ENCODE measurements at places on chromosomes 3 and 15. TPM values are rescaled to one million over a fixed set of nuclear protein-coding genes. Genes with fewer than 3 reads are reported as not detected.
A peak's percentile ranks its signal among the peaks of the same experiment; 100 is the strongest.

GRCh38 chr3:60552581-60552980 is 698.7 kb downstream of the FHIT start:
- no peak overlapping the region for H3K4me3 ChIP-seq
- H3K36me3 ChIP-seq: no peaks in the 10 kb centered on the region
- H3K4me1 ChIP-seq: no peaks in the 10 kb centered on the region
- no peaks in the 10 kb centered on the region for H3K27me3 ChIP-seq

- peaks cover 23% of the 10 kb centered on the region for H3K4me1 ChIP-seq
- no peak overlapping the region for H3K4me3 ChIP-seq
- H3K27me3 ChIP-seq: no peaks in the 10 kb centered on the region
- no peak overlapping the region for H3K27ac ChIP-seq
- DNase-seq: no peak
Observed at GRCh38 chr3:49013113-49013737, 5.2 kb downstream of the DALRD3 start.

The LRRC58 gene
- total RNA-seq: 39.0 TPM

The MYO5C gene
- total RNA-seq: 2.6 TPM

GRCh38 chr3:189122526-189123205 is 49.1 kb upstream of the TPRG1 start:
- no peaks in the 10 kb centered on the region for H3K36me3 ChIP-seq
- H3K27ac ChIP-seq: peak overlapping the region; percentile 76
- H3K4me3 ChIP-seq: no peak overlapping the region
- H3K4me1 ChIP-seq: peaks cover 37% of the 10 kb centered on the region
- H3K27me3 ChIP-seq: no peaks in the 10 kb centered on the region

- H3K27me3 ChIP-seq: no peaks in the 10 kb centered on the region
- H3K4me3 ChIP-seq: no peak overlapping the region
- no peaks in the 10 kb centered on the region for H3K36me3 ChIP-seq
- no peak overlapping the region for H3K27ac ChIP-seq
- peak; percentile 43 for DNase-seq
Observed at GRCh38 chr15:38005953-38006808, 71.7 kb downstream of the TMCO5A start.

- peaks cover 64% of the 10 kb centered on the region for H3K4me1 ChIP-seq
- DNase-seq: no peak
- no peak overlapping the region for H3K4me3 ChIP-seq
- no peaks in the 10 kb centered on the region for H3K27me3 ChIP-seq
Observed at GRCh38 chr15:37083610-37084009, 16.7 kb downstream of the MEIS2 start.

DNA sequence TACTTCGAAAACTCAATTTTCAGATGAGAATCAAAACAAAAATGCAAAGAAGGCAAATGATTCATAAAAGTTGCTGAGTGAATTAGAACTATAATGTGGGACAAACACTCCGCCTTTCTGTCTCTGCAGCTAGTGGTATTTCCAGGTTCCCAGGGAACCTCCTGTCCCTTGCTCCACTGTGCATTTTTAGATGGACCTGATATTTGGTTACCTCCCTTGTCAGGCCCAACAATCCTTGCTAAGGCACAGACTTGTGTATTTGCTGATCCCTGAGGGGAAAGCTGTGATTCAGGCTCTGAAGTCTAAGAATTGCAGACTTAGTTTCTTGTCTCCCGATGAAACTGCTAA is 162.7 kb downstream of the LPP start:
- H3K27me3 ChIP-seq: no peaks in the 10 kb centered on the region
- no peak overlapping the region for H3K4me3 ChIP-seq
- H3K4me1 ChIP-seq: peaks cover 9% of the 10 kb centered on the region
- no peak for DNase-seq
- H3K36me3 ChIP-seq: no peaks in the 10 kb centered on the region

The RSRC1 gene
- total RNA-seq: 38.6 TPM

DNA sequence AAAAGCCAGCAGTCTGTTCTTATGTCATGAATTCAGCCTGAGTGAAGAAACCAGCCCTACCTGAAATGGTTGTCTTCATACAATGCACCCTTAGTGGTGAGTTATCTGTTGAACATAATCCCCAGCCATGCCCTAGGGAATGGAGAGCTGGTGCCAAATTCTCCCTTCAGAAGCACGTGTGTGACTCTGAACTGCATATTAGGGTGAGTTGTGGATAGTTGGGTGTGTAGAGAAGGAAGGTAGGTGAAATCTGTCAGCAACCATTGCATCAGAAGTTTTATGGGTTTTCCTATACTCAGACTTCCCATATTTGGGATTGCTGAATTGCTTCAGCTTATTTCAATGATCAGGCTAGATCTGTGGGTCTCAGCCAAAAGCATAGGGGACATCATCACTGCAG is 46.5 kb upstream of the TP63 start:
- H3K4me1 ChIP-seq: no peaks in the 10 kb centered on the region
- no peaks in the 10 kb centered on the region for H3K36me3 ChIP-seq
- H3K27me3 ChIP-seq: no peaks in the 10 kb centered on the region
- no peak for DNase-seq
- no peak overlapping the region for H3K4me3 ChIP-seq
- H3K27ac ChIP-seq: no peak overlapping the region

GRCh38 chr15:57410373-57410772 is 34.1 kb downstream of the CGNL1 start:
- no peak overlapping the region for H3K27ac ChIP-seq
- H3K4me3 ChIP-seq: no peak overlapping the region
- H3K4me1 ChIP-seq: no peaks in the 10 kb centered on the region
- DNase-seq: no peak
